ENCODE measurements at places on chromosomes 6 and 20. TPM values are rescaled to one million over a fixed set of nuclear protein-coding genes. Genes with fewer than 3 reads are reported as not detected.

Gene EYS
- total RNA-seq, result not detected

Gene HRH3
- total RNA-seq, result not detected

Gene SOBP
- 0.70 TPM for total RNA-seq

Gene KCNS1
- 0.18 TPM for total RNA-seq

Gene PBOV1
- total RNA-seq, result not detected

Gene PTGIS
- total RNA-seq, result 3.8 TPM

Gene TLDC2
- not detected for total RNA-seq

Gene PPP1R16B
- total RNA-seq, result 86.5 TPM

Gene ISM1
- 0.23 TPM for total RNA-seq

Gene TRIM40
- not detected for total RNA-seq

Gene FERMT1
- total RNA-seq, result 0.06 TPM

Gene C6orf58
- not detected for total RNA-seq

Gene AFG1L
- 8.9 TPM for total RNA-seq

Gene SYNDIG1
- not detected for total RNA-seq

Gene CENPQ
- 18.0 TPM for total RNA-seq

Gene C4A
- 3.4 TPM for total RNA-seq

Gene LAMA2
- total RNA-seq, result 0.02 TPM

Gene IL17A
- not detected for total RNA-seq

Gene CD83
- total RNA-seq, result 29.6 TPM

Gene MYO6
- 6.3 TPM for total RNA-seq

Gene FNDC1
- not detected for total RNA-seq

Gene KIAA0408
- 9.9 TPM for total RNA-seq

Gene APOBEC2
- total RNA-seq, result not detected

Gene SS18L1
- 23.0 TPM for total RNA-seq

Gene UCKL1
- 41.9 TPM for total RNA-seq

Gene UFL1
- 18.2 TPM for total RNA-seq

Gene SLC13A3
- total RNA-seq, result 0.19 TPM

Measured in activated CD8-positive, alpha-beta memory T cell treated with anti-CD3 and anti-CD28 coated beads, Interleukin-2, amount 10 ng/mL, durations not matched to agents 7 days and 5 days (primary cell).